ENCODE measurements at places on chromosomes 6 and 20.
A peak's percentile ranks its signal among the peaks of the same experiment; 100 is the strongest.

- DNase-seq = no peak
Observed at GRCh38 chr6:140966676-140967075, 1166.0 kb upstream of the GJE1 start.

GRCh38 chr6:30744054-30744805, at the start of gene IER3:
IER3 (minus strand) TSS chr6:30744547; CDS start chr6:30744518, 29 bp downstream.
- peak; percentile 87 for DNase-seq

DNA sequence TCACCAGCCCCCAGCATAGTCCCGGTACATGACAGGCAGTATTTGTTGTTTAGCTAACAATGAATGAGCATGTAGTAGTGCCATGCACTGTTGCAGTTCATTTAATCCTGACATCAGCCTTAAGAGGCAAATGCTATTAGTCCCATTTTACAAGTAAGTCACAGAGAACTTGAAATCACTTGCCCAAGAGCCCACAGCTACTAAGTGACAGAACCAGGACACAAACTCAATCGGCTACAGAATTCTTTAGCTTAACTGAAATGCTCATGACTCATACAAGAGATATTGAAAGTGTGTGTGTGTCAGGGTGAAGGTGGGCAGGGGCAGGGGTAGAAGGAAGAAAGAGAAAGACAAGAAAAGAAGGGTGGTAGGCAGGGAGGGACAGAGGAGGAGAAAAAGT, 52.7 kb downstream of the UNC5CL start:
- DNase-seq = no peak

- DNase-seq = no peak
Observed at GRCh38 chr6:87756858-87757257, 54.8 kb upstream of the AKIRIN2 start.

DNA sequence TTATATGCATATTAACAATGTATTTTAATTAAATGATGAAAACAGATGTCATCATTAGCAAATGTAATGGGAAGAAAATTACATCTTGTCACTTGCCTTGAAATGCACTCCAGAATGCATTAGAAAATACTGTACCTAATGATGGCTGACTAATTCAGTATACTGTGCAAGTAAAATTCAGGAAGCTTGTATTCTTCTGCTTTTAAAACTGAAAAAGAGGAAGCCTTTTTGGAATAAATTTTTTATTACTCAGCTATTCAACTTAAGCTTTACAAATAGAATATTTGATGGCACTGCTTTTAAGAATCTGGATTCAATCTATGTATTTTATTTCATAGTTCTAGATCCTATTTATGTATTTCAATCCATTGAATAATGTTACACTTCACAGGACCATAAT, 195.5 kb downstream of the RIMS1 start:
- DNase-seq = no peak

GRCh38 chr6:35328108-35328723, 14.1 kb upstream of the PPARD start:
- no peak for DNase-seq

- no peak for DNase-seq
Observed at GRCh38 chr6:161835500-161836215, 561.8 kb upstream of the AGPAT4 start.

DNA sequence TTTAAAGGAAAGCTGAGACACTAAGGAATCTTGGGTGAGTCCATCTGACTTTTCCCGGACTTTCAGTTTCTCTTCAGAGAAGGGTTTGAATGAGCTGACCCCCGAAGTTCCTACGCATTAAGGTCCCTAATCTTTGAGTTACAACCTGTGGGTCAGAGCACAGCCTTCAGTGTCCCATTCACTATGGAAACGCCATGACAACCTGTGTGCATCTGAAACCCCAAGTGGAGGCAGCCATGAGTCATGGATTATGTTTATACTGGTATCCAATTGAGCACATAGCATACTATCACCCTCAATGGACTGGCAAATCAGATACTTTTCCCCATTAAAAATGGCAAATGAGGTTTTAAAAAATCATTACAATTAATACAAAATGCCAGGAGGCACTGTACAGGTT, 11.4 kb downstream of the MYLK4 start:
- DNase-seq = no peak

DNA sequence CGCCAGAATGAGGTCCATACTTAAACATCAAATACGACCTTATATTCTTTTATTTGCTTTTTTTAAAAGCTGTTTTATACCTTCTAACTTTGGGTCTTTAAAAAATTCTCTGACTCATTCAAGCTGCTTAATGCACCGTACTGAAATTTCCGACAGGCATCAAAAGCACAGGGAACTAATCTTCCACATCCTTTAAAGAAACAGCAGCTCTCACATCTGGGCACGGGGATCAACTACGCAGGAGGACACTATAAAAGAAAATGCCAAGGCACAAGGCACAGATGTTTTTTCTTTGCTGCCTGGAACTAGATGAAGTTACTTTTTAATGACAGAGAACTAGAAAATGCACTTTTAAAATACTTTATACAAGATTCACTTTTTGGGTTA, 112.4 kb upstream of the ARG1 start:
- no peak for DNase-seq

DNA sequence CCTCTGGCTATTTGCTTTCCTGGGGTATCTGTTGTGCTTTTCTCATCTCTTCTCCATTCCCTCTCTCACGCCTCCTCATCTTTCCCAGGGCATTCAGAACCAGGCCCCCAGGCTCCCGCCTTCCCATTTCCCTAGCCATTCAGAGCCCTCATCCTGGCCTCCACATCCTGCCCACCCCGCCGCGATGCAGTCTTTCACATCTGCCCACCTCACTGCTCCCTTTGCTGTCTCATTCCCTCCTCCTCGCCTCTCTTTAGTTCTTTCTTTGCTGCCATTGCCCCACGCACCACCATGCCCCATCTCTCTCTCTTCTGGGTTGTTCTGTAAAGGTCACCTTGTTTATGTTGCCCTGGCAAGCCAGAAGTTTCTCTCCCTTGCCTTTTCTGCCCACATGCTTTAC, 10.6 kb upstream of the AAR2 start:
- DNase-seq = no peak

- DNase-seq = no peak
Observed at GRCh38 chr20:21518292-21518991, 4.6 kb upstream of the NKX2-2 start.

DNA sequence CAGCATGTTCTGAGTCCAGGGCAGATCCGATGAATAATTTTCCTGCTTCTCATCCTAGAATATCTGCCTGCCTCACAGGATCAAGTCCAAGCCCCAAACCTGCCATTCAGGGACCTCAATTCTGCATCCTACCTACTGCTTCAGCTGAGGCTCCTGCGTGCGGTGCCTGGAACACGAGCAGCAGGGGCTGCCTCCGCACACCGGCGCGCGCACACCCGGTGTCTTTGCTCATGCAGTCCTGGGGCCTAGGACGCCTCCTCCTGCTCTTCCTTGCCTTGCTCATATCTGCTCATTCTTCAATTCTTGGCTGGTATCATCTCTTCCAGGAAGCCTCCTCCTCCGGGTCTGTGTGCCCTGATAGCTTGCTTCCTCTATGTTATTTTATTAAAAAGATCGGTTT, 81.1 kb upstream of the AGPAT4 start:
- no peak for DNase-seq

GRCh38 chr6:57313711-57314471, 3.5 kb upstream of the PRIM2 start:
- DNase-seq = no peak

DNA sequence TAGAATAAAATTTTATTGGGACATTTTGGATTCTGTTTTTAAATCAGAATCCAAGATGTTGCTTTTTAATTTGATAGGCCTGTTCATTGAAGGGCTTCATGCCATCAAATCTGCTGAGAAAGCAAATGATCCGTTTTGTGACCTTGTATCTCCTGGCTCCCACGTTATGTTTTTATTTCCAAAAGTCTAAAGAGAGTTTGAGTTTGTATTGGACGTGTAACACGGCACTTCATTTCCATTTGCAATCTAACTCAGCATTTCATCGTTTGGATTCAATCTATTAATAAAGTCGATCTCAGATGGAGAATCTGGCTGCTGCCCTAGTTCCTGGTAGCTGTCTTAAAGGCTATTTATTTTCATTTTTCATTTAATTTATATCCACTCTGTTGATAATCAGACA, 17.0 kb downstream of the KIF25 start:
- no peak for DNase-seq

DNA sequence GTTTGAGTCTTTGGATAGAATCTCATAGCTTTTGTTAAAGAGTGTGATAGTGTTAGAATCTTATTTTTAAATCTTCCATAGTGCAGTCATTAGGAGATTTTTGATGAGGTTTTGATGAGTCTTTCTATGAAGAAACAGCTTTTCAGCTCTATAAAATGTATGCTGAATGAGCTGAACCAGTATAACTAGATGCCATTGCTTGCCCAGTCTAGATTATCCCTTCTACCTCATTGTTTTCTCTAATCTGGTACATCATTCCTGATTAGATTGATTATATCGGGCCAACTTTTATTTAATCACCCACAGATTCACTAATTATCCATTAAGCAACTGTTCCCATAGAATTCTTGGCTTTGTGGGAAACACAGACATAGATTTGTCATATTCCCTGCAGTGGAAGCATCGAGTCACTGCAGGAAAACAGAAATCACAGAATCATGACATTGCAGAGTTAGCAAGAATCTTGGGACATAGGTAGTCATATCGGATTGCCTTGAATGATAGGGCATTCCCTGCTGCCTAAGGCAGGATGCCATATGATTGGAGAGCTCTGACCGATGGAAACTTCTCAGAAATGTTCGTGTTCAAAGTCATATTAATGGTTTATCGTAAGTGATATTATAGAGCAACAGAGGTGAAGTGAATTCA, 882.7 kb upstream of the FLRT3 start:
- DNase-seq = no peak

- DNase-seq = no peak
Observed at GRCh38 chr6:40426346-40427066, 160.7 kb downstream of the LRFN2 start.

- DNase-seq = no peak
Observed at GRCh38 chr6:25942561-25943147, 12.2 kb upstream of the SLC17A2 start.

DNA sequence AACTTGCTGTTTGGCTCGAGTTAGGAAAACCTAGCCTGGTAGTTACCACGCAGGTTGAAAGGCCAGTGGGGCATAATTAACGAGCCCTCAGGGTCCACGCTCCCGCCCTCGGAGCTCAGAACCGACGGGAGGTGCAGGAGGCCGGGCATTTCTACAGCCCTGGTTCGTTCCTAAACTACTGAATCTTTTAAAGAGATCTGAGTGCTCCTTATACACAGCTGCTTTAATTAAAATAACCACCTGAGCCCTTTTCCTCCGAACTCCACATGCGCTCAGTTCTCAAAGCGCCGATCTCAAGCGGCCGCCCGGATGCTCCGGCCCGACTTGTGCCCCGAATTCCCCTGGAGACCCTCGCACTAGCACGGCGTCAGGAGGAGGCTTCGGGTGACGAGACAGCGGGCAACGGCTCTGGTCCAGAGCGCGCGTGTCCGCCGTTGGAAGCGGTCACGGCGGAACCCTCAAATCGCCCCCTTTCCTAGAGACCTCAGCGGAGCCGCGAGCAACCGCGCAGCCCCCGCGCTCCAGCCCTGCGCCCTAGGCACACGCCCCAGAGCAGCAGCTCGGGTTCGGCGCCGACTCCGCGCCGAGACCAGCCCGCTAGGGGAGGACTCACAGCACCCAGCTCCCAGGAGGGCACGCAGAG, 397 bp downstream of the WDR27 start:
- no peak for DNase-seq

- DNase-seq = no peak
Observed at GRCh38 chr20:64091770-64092169, 7.6 kb upstream of the LKAAEAR1 start.

GRCh38 chr6:169940481-169941271, 189.3 kb downstream of the ERMARD start:
- no peak for DNase-seq

- no peak for DNase-seq
Observed at GRCh38 chr20:6169251-6169650, 46.4 kb upstream of the FERMT1 start.

DNA sequence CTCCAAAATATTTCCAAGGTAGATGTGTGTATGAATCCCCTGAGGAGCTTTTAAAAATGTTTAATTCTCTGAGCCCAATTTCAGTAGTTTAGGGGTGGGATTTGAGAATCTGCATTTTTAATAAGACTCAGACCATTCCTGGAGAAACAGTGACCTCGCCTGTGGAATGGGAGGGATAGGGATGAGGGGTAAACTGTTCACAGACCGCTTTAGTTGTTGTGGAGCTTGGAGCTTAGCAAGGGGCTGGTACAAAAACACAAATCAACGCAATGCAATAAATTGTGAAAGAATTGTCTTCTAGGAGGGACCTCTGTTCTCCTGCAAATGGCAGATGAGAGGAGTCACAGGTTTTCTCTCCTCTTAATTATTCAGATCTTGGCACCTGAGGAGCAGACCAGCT, 239.3 kb upstream of the SULF2 start:
- no peak for DNase-seq

GRCh38 chr20:9087531-9088217, 18.8 kb downstream of the PLCB4 start:
- no peak for DNase-seq

- DNase-seq = no peak
Observed at GRCh38 chr6:25476126-25476525, 175.9 kb upstream of the SCGN start.

- no peak for DNase-seq
Observed at GRCh38 chr20:21301940-21302663, 1.0 kb upstream of the XRN2 start.

GRCh38 chr6:106787327-106788196, 158.2 kb downstream of the QRSL1 start:
- no peak for DNase-seq

GRCh38 chr6:151239603-151240035, at the start of gene AKAP12:
AKAP12 (plus strand) TSS chr6:151239967; CDS start chr6:151240563, 596 bp downstream.
- DNase-seq = no peak

GRCh38 chr6:80154160-80154559, 47.7 kb downstream of the BCKDHB start:
- no peak for DNase-seq

GRCh38 chr20:4480104-4480503, 241.6 kb upstream of the PRND start:
- no peak for DNase-seq

- no peak for DNase-seq
Observed at GRCh38 chr6:151092591-151092990, 147.2 kb upstream of the AKAP12 start.

GRCh38 chr20:19440660-19441527, 228.5 kb downstream of the SLC24A3 start:
- no peak for DNase-seq

- no peak for DNase-seq
Observed at GRCh38 chr6:5634525-5634924, 372.2 kb downstream of the NRN1 start.

GRCh38 chr6:33508935-33509926, 54.9 kb downstream of the ZBTB9 start:
- no peak for DNase-seq
